Sciatic nerve (tissue), 2 donors: ENCODE measurements at places on chromosomes 2 and 18.

DNA sequence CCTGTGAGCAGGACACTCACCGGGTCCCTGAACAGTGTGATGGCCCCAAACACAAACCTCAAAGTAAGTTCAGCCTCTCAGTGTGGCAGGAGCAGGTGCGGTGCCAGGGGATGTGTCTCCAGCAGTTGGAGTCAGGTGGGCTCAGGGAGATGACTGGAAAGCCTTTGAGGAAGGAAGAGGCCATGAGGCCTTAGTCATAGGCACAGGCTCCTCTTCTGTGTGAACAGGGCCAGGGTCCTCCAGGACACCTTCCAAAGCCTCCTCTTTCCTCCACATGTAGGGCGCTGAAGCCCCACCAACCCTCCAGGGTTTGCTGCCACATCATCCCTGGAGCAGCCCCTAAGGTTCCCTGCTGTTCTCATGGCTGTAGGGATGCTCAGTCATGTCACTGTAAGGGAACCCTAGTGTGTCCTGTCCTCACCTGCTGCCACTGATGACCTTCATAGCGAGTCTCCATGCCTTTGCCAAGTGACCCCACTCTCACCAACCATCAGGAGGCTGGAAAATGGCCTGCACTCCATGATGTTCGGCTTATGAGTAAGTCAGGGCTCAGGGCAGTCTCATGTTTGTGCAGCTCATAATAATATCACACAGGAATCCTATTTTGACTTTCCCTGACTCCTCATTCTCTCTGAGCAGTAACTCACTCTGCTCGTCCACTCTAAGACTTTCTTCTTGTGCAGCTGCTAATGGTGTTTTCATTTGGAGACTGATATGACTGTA, 1152.9 kb downstream of the RPIA start:
- DNase-seq, result no peak

DNA sequence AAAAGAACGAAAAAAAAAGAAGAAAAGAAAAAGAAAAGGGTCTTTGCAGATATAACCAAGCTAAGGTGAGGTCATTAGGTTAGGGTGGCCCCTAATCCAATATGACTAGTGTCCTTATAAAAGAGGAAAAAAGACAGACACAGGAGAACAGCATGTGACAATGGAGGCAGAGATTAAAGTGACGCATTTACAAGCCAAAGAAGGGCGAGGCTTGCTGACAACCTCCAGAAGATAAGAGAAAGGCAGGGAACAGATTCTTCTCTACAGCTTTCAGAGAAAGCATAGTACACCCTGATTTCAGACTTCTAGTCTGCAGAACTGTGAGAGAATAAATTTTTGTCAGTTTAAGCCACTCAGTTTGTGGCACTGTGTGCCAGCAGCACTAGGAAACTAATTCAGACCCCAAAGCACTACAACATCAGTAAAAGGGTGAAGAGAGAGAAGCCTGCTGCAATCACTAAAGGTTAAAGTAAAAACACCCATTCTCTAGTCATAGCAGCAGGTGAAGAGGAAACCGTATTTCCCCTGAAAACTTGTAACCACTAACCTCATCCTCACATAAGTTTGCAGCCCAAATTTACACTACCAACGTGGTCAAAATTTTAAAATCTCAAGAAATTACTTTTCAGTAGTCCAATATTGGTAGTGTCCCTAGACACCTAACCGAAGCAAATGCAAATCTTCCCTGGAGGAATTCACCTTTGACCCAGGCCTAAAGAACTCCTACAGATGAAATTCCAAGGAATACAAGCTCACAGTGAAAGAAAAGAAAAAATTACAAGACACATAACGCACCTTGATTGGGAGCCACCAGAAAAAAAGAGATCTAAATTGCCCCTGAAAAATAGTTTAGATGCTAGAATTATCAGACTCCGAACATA, 17.5 kb downstream of the REEP1 start:
- no peak for DNase-seq

DNA sequence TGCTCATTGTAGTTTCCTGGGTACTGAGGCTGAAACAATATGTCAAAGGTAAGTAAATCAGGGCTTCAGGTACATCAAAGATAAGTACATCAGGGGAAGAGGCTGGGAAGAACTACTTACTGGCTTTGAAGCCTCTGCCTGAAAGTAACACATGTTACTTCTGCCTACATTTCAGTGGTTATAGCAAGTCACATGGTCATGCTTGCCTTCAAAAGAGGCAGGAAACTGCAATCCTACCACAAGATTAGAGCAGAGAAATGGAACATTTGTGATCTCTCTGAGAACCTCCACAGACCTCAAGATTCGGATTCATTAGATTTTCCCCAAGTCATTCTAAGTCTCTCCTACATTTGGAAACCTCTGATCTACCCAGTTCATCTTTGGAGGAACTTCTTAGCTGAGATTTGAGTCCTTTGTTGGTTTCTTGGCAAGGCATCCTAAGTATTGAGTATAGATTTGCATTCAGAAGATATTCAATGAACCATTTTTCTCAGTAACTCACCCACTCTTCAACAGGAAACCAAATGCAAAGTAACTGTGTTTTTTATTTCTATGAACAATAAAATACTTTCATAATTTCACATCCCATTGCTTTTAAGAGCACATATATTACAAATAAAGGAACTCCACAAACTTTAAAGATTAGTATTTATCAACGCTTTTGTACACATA, 48.5 kb upstream of the CCDC195 start:
- no peak for DNase-seq

DNA sequence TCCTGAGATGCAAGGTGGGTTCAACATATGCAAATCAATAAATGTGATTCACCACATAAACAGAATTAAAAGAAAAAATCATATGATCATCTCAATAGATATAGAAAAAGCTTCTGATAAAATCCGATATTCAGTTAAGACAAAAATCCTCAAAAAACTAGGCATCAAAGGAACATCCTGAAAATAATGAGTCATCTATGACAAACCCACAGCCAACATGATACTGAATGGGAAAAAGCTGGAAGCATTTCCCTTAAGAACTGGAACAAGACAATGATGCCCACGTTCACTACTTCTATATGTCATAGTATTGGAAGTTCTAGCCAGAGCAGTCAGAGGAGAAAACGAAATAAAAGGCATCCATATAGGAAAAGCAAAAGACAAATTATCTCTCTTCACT, 80.4 kb downstream of the MYO3B start:
- DNase-seq, result no peak

DNA sequence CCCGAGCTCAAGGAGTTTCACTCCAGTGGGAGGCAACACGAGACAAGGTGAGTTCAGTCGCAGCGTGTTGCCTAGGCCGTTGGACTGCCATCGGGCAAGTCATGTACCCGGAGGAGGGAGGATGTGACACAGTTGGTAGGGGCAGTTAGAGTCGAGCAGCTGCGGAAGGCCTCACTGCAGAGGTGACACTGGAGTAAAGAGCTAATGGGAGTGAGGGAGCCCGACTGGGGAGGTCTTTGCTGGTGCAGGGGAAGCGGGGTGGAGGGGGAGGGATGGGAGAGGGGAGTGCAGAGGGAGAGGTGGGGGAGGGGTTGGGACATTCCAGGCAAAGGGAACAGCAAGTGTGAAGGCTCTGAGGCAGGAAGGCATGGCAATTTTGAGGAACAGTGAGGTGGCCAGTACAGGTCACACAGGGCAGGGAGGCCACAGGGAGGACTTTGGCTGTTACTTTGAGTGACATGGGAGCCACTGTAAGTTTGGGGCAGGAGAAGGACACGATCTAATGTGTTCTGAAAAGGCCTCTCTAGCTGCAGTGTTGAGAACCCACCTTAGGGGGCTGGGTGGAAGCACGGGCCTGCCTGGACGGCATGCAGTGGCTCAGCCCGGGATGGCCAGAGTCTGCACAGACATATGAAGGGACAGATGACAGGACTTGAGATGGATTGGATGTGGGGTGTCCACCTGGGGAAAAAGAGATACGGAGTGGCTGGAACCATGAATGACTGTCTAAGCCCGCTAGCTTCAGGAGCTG, 61.1 kb downstream of the KCNF1 start:
- peak; percentile 39 for DNase-seq

DNA sequence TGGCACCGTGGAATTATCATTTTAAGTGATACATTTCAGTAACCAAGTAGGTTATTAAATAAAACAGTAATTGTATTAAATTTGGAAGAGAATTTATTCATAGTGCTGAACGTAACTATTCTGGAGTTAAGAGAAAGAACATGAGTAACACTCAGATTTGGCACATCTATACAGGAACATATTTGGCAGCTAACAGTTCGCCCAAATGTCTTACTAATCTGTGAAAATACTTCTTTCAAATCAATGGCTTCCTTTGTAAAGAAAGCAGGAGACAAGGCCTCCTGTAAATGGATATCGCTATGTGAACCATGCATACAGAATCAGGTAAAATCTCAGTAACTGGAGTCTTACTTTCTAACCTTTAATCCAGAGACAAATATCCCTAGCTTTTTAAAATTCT, 64.4 kb downstream of the ZNF516 start:
- DNase-seq, result no peak

GRCh38 chr2:117411983-117412382, 402.5 kb upstream of the DDX18 start:
- no peak for DNase-seq

GRCh38 chr2:156077041-156077742, 255.3 kb downstream of the NR4A2 start:
- DNase-seq, result no peak

GRCh38 chr2:29215073-29215472, 99.9 kb downstream of the CLIP4 start:
- DNase-seq, result no peak

DNA sequence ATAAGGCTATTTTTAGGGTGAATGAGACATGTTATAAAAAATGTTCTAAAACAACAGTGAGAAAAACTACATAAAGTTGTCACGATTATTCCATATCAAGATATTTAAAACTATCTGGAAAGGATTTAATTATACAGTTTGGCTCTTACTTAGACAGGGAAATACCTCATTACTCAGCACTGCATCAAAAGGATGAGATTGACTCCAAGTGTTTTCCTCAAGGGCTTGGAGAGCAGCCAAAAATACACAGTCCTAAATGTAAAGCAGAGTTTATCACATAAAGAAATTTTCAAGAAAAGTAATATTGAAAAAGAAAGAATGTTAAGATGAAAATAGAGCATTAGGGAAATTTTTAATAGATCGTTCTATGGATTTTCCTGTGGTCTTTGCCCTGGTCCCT, 285.5 kb upstream of the NETO1 start:
- no peak for DNase-seq

DNA sequence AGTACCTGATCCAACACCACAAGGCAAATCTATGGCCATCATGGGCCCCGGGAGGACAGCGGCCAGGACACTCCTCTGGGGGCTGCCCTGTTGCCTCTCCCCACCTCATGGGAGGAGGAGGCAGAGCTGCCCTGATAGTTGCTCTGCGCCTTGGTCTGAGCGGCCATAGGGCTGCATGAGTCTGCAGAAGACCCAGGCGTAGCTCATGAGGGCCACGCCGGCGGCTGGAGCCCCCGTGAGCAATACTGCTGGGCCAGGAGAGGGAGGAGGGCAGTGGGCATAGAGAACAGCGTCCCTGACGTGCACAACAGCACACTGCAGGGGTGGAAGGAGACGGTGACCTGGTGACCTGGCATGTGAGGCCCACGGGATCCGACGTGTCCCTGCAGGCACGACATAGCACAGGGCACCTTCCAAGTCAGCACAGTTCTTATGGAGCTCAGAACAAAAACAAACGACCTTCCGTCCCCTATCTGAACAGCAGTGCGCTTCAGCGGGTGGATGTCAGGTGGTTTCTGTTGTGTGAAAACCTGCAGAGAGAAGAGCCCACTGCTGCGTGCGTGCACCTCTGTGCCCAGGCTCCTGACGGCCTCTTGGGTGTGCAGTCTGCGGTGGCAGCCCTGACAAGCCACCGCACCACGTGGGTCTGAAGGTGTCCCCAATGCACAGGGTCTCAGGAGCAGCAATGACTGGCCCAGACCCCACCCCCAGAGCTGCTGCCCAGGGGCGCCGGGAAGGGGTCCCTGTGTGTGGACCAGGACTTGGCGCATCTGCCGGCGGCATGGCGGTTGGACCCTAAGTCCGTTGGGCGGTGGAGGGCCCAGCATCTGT, 13.0 kb downstream of the STK25 start:
- no peak for DNase-seq

- no peak for DNase-seq
These were observed 469.7 kb upstream of the FANCL start for GRCh38 chr2:58710795-58711279.

- no peak for DNase-seq
These were observed 184.0 kb downstream of the RIT2 start for GRCh38 chr18:42931491-42931890.
